ENCODE measurements at places on chromosomes 5 and 9.

DNA sequence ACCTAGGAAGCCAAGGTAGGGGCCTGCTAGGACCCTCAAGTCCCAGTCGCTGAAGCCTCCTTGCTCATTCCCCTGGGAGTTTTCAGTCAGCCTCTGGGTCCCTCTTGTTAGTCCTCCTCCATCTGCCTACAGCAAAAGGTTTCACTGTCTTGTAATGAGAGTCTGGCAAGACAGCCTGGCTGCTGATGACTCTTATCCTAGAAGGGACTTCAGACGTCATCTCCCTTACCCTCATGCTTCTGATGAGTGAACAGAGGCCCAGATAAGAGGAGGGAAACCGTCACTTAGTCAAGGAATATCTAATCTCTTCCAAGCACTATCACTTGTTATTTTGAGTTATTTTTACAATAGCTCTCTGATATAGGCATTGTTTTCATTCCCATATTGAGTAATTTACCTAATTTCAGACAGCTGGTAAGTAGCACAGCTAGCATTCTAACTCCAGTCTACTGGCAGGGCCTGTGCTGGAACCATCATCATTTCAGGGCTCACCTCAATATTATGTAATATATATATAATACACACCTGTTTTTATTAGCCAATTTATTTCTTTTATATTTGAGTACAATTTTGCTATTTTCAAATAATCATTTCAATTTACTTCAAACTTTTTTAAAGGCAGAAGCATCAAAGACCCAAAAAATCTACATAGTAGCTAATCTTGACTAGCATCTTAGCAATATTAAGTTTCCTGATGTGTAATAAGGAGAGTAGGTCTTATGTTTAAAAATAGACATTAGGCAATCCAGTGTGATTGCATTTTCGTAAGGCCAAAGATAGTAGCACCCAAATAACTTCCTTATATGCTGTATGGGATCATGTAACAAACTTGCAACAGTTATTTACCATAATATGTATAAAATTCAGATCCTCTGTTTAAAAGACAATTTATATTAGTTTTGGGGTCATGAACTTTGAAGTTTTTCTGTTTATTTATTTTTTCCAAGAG lies 7.9 kb downstream of the CMYA5 start:
- no peak for DNase-seq

- no peak for DNase-seq
Observed at GRCh38 chr5:136030956-136031611, 2.3 kb downstream of the TGFBI start.

- no peak for DNase-seq
Observed at GRCh38 chr9:3006851-3007250, 163.0 kb upstream of the PUM3 start.

- DNase-seq: peak; percentile 36
Observed at GRCh38 chr9:38339087-38339486, 53.4 kb upstream of the ALDH1B1 start.

DNA sequence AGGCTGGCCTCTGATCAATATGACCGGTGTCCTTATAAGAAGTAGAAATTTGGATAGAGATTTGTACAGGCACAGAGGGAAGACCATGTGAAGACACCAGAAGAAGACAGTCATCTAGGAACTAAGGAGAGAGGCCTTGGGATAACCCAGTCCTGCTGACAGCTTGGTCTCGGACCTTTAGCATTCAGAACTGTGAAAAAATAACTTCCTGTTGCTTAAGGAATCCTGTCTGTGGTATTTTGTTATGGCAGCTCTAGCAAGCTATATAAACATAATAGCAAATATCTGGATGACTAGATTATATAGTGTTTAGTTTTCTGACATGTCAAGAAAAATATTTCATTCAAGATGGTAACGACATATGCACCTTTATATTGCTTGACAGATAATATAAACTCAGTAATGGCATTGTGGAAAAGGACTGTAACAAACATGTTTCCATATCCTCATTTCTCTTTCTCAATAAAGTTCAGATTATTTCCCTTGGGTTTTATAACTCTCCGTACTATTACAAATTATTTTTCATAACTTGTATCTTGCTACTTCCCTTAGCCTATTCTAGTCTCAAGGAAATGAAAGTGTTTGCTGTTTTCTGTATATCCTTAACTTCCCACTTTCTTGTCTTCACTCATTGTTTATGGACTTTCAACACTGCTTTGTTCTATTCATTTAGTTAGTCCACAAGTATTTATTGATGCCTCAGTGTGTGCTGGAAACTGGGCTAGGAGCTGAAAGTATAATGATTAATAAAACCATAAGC lies 62.4 kb downstream of the KIAA1958 start:
- DNase-seq: no peak

- DNase-seq: no peak
Observed at GRCh38 chr5:158178535-158178934, 319.6 kb upstream of the CLINT1 start.

DNA sequence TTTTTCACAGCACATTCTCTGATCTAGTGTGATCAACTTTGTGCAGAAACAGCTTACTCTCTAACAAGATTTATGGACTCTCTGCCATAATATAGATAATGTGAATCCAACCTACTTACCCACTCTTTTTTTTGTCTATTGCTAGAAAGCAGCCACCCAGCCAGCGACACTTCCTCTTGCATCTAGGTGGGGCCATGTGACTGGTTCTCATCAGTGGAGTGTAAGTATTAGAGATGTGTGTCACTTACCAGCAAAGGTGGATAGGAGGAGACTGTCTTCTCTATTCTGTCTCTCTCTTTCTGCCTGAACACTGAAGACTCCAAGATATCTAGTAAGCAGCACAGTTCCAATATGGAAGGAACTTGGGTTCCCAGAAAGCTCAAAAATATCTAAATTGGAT lies 174.8 kb downstream of the MCTP1 start:
- DNase-seq: no peak

DNA sequence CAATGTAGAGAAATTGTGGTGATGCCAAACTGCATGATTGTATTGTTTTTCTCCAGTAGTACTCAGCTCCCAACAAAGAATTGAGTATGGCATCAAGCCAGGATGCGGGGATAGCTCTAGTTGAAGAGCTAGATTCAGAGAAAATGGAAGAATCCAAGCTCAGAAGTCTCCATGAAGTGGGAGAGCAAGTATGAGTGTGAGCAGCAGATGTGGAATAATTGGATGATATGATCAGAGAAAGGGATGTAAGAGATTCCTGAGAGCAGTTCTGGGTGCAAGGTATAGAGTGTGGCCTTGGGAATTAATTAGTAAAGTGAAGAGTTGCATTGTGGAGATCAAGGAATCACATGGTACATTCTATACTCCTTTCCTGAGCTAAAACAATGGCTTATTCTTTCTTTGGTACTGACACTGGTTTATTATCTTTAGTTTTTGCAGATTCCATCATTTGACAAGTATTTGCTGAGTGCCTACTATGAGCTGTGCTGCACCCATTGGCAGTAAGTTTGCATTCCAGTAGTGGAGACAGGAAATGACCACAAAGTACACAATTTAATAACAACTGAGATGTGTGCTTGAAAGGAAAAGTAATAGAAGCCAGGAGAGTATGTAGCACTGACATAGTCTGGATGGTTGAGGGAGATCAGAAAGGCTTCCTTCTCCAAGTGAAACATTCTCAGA lies 177.1 kb downstream of the CPLANE1 start:
- no peak for DNase-seq

- no peak for DNase-seq
Observed at GRCh38 chr5:9924614-9925013, 294.5 kb upstream of the TAS2R1 start.

DNA sequence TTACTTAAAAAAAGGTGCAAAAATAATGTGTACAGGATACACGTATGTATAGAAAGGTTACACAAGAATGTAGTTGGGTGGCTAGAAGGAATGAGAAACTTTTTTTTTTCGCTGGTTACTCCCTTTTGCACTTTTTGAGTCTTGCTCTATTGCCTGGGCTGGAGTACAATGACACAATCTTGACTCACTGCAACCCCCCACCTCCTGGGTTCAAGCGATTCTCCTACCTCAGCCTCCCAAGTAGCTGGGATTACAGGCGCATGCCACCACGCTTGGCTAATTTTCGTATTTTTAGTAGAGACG lies 15.8 kb downstream of the FBXW11 start:
- no peak for DNase-seq

DNA sequence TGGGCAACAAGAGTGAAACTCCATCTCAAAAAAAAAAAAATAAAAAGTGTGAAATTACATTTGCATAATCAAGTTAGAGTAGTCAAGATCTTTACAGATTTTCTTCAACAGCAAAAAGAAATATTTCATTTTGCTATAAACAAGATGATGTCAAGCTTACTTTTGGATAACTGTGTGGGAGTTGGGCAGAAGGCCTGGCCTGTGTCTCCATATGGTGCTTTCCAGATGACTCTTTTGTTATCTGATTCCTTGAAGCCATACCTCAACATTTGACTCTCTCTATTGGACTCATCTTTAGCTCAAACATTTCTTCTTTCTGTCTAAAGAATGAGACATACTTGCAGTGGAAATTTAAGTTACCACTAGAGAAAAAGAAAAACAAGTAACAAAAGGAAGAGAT lies 246.8 kb downstream of the MSX2 start:
- no peak for DNase-seq

DNA sequence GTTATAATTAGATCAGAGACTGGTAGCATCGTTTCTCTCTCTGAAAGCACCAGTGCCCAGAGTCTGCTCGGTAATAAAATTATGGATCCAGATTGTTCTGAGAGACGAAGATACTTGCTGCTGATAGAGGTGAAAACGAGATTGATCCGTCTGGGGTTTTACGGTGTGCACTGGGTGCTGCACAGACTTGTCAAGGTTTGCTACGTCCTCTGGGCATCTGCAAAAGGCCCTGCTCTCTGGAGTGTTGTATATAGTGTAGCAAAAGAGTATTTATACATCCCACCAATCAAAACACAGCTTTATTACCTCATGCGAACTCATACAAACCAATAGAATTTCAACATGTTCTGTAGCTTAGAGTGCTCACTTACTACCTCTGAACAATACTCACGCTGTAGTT lies 219.3 kb downstream of the PBX3 start:
- DNase-seq: no peak

GRCh38 chr9:83646500-83647239 lies 23.7 kb downstream of the IDNK start:
- DNase-seq: no peak

GRCh38 chr9:98146101-98146991 lies 27.3 kb upstream of the TRIM14 start:
- DNase-seq: no peak

- DNase-seq: no peak
Observed at GRCh38 chr5:154577416-154577815, 99.4 kb upstream of the HAND1 start.

DNA sequence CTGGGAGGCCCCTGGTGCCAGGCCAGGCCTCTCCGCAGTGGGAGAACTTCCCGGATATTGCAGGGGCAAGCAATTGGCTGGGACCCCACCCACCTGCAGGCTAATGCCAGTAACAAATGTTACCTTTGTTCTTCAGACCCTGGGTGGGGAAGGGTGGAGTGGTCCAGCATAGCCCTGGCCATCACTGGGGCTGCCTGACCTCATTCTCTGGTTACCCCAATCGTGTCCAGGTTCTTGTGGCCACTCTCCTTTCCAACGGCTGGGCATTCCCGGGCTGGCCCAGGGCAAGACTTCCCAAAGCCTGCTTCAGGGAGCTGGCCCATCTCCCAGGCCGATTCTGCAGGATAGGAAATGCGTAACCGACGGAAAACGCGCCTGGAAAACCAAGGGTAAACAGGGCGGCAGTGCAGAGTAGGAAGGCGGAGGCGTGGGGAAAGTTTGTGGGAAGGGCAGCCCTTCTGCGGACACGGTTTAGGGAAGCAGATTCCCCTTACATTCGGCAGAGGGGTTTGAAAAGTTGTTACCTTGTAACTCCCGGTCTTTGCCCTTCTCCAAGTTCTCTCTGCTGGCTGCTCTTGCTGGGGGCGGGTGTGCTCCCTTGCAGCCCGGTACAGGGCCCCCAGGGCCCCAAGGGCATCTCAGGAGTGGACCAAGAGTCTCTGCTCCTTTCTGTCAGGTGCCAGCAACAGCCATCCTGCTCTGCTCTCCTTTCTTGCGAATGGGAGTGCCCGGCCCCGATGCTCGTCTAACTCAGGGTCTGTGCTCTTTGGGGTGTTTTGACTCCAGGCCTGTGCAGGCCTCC lies 3.5 kb downstream of the NRARP start:
- DNase-seq: no peak

GRCh38 chr9:79220666-79221065 lies 351.1 kb upstream of the TLE4 start:
- no peak for DNase-seq

DNA sequence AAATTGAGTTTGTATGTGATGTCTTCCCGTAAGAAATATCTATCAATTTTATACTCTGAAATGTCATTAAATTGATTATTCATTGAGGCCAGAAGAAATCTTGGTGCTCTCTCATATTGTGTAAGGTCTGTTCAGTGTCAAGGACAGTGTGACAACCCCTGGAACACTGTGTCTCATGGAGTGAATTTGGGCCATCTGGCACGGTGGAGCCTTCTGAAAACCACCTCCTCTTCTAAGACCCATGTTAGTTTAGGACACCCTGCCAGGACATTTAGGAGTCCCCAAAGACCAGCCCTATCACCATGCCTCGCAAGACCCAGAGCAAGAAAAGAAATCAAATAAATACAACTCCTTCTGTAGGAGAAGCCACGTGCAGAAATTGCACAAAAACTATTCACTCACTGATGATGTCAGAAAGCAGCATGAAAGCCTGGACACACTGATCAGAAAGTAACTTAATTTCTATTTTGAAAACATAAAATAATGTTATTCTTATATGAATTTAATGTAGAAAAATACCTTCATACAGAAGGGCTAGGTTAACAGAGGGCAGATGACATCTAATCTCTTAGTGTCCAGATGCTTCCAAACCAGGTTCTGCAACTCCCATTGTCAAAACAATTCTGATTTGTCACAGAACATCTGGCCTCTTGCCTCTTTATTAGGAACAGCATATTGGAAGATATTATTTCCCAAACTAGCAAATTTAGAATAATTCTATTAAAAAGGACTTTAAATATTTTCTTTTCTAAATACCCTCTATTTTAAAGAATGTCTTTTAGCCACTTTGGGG lies 298.8 kb downstream of the NR2F1-AS1 start:
- DNase-seq: no peak

DNA sequence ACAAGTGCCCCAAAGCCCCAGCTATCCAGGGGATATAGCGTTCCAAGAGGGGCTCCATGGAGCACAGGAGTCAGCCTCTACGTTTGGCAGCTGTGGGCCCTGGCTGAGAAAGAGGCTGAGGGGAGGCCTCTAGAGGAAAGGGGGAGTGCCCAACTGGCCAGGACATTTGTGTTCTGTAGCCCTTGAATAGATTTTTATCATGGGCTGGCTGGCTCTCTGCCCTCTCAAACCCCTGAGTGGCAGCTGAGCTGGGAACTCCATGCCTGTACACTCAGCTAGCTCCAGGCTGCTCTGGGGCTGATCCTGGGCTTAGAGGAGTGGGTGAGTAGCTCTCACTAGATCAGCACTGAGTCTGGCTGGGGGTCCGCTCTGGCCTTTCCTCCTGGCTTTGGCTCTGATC lies 285.0 kb downstream of the ZSWIM6 start:
- DNase-seq: no peak

- no peak for DNase-seq
Observed at GRCh38 chr5:147547730-147548129, 37.9 kb upstream of the DPYSL3 start.

GRCh38 chr9:76796296-76796695 lies 32.1 kb downstream of the PCA3 start:
- no peak for DNase-seq

GRCh38 chr9:110579034-110579861 lies at the start of gene SVEP1:
Gene SVEP1 (minus strand): TSS chr9:110579741. CDS start chr9:110579543, 198 bp downstream.
- DNase-seq: no peak

GRCh38 chr5:65907135-65907534 lies 19.2 kb upstream of the ERBIN start:
- no peak for DNase-seq

Measured in GM18507 (cell line).